ENCODE measurements at places on chromosomes 5 and 9.

DNA sequence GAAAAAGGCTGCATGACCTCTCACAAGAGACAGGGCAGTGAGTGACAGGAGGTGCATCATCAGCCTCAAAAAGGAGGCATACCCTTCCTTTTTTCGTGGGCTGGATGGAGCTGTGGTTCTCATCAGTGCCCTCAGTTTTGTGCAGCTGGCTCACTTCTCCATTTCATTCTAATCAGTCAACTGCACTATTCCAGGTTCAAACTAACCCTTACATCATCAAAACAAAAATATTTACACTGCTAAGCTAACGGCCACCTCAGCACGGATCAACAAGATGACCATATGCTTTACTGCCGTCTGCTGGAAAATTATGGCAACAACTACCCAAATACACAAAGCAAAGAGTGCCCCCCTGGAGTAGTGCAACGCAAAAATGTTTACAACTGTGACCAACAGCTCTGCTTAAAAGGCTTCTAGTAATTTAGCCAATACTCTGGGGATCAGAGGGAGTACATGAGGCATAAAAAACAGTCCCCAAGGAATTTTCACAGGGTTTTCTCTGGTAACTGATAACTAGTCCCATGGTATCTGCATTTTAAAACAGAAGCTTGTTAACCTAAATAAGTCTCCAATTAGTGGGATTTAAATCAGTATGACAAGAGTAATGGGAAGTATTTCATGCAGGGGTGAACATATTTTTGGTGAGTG, 10.8 kb downstream of the KCNV2 start:
- peak; percentile 91 for DNase-seq

DNA sequence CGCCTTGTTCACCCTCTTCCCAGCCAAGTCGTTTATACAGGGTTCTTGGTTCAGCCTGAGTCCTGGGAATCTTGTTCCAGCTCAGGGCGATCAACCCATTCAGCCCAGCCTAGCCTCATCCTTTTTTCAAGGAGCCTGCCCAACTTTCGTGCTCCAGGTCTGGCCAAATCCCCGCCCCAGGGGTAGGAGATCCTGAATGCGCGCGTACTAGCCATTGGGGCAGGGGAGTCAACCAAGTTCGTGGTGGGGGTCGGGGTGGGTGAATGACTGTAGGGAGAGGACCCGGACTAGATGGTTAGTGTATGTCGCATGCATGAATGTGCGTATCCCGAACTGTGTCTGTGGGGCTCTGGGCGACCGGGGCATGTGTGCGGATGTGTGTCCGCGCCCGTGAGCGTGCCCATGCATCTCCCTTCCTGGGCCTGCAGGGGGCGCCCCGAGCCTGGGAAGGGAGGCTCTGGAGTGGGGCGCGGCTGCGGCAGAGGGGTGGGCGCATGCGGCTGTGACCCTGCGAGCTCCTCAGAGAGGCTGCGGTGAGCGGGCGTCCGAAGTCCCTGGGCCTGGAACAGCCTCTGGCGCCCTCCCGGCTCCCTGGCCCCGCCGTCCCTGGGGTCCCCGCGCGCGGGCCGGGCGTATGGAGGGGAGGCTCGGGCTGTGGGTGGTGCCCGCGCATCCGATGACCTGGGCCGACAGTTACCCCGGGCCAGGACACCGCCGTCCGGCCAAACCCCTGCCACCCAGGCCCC, 8.7 kb downstream of the CCL21 start:
- DNase-seq = peak; percentile 84

- no peak for DNase-seq
These were observed 59.0 kb downstream of the NACC2 start for GRCh38 chr9:136036050-136036449.

- no peak for DNase-seq
These were observed 27.3 kb upstream of the FER start for GRCh38 chr5:108720391-108720790.

DNA sequence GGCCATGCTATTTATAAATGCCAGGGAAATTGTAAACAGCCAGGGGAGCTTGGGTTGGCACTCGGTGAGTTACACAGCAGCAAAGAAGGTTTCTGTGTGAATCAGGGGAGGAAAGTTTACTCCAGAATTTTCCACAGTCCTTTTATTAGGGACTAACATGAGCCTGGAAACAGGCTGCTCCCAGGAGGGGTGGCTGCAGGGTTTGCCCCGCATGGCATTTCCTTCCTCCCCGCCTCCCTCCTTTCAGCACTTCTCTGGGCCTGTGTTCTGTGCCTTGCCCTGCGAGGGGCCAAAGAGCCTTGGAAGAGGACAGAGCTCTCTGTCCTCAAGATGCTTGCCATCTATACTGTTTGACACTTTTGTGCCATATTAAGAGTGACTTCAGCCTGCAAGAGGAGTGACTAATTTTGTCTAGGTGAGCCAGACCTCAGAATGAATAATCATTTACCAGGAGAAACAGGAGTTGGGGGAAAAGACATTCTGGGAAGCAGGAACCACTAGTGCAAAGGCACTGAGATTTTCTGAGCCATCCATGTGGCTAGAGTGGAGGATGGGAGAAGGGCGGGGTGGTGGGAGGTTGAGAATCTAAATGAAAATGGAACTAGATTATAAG, 1.8 kb downstream of the GSN start:
- DNase-seq = no peak

- no peak for DNase-seq
These were observed 45.1 kb downstream of the PRRT1B start for GRCh38 chr9:131590449-131590848.

GRCh38 chr5:4113905-4114304, 518.3 kb downstream of the IRX1 start:
- DNase-seq = no peak

DNA sequence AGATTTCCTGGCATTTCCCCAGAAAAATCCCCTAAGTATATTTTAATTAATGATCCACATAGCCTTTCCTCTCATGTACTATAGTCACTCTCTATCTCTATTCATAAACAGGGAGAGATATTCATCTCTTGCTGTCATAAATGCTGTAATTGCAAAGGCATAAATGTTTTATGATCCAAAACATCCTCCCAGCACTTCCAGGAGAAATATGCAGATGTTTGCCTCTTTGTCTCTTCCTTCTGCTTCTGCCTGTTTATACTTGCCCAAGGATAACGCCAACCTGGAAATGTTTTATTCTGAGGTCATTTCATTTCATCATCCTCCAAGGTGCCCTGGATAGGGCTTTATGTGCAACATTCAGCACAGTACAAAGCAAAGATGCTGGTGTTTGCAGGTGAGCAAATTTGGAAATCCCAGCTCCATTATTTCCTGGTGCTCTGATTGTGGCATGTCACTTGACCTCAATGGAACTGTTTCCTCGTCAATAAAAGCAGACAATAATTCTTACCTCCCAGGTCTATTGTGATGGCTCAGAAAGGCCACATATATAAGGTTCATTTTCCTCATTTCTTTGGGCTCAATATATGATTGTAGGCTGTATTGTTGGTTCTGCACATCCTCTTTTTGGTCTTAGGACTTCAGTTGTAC, 6.9 kb downstream of the TNFSF15 start:
- no peak for DNase-seq

DNA sequence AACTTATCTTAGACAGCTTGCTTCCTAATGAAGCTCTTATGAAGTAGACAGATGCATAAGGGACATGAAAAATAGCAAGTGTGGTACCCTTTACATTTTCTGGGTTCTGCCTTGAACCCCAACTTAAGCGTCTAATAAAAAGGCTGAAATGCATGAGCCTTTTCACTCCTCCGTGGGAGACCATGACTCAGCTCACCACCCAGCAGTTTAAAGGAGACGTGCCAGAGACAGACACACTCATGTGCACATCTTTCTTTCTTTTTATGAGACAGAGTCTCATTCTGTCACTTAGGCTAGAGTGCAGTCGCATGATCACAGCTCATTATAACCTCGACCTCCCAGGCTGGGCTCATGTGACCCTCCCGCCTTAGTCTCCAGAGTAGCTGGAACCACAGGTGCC, 22.3 kb downstream of the CTXN3 start:
- DNase-seq = no peak

- no peak for DNase-seq
These were observed 16.1 kb upstream of the COL5A1 start for GRCh38 chr9:134625361-134626068.

- no peak for DNase-seq
These were observed 246.5 kb downstream of the DMRTA1 start for GRCh38 chr9:22693156-22693555.

DNA sequence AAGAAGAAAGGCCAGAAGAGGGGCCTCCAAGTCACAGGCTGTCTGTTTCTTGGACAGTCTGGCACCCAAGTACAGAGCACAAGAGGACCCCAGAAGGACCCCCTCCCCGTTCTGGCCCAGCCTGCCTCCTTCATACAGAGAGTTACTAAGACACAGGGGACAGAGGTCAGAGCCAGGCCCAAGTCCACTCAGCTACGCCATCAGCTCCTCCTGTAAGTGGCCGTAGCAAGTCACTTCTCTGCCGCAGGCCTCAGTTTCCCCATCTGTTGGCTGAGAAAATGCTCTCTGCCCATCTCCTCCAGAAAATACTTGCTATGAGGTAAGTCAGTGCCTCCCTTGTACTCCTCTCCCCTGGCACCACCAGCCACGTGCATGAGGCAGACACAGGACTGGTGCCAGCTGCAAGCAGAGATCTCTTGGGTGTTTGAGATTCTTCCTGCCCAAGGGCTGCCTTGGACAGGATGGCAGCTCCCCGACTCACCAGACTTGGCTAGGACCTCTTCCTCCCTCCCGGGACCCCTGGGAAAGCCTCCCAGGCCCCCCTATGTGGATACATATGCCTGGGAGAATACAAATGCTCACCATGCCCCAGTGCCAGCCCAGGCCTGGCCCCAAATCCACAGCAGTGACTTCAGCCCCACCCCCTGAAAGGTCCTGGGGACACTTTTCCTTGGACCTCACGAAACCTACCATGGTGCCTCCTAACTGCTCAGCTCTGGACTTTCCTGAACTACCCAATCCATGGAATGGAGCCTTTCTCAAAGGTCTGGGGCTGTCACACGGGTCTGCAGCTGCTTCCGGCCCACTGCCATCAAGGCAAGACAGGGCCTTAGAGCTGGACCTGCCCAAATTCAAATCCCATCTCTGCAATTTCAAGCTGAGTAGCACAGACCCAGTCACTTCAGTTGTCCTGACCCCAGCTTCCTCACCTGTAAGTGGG, 5.1 kb downstream of the EEIG1 start:
- DNase-seq = no peak

DNA sequence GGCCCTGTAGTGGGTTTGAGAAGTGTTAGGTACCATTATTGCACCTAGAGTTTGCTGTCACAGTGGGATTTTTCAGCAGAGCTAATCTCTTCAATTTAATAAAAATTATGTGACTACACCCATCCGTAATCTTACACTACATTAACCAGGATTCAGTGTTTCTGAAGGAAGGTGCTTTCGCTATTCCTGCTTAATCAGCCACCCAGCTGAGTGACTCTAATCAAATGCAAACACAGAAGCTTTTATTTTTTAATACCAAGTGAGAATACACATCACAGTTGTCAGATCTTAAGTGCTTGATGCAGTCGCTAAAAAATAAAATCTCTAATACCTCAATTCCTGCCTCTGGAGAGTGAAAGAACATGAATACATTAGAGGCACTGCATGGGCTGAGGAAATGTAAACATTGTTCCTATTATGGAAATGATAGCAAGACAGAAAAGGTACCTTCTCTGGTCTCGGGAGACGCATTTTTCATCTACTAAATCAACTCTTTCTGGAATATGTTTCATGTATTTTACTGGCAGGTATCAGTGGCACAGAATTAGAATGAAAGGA, 125.7 kb downstream of the SEMA6A start:
- DNase-seq = no peak

- no peak for DNase-seq
These were observed 114.5 kb downstream of the GNA14 start for GRCh38 chr9:77533671-77534070.

- DNase-seq = no peak
These were observed 106.1 kb downstream of the UBAP2 start for GRCh38 chr9:33942471-33943083.

DNA sequence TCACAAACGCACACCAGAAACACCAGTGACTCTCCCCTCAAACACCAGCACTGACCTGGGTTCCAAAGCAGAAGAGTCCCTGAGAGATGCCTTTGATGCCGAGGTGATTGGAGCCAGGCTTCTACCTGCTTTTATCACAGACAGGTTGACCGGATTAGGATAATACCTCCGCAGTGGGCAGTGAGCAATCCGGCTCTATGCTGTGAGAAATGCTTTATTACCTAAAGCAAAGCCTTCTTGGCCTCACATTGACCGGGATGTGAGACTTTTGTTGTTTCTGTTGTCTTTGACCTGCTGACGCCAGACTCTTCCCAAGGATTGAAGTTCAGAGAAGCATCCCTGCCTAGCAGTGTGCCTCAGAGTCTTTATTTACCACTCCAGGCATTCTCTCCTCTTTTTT, 320.3 kb upstream of the CLINT1 start:
- no peak for DNase-seq

GRCh38 chr9:95504053-95504963, 12.5 kb downstream of the PTCH1 start:
- no peak for DNase-seq

DNA sequence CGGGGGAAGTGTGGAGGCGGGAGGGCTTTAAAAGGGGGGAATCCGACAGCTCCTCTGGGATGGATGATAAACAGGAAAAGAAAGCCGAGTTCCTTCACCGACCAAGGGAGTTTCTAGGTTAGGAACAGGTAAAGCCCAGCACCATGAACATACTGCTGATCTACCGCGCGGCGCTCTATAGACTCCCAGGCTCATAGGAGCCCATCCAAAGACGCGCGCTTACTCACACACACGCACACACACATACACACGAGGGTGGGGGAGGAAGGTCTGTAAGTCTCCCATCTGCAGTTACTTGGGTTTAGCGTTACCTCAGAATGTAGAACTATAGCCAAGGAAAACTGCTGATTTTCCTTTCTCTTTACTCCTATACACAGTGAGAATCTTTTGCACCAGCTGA, 2.6 kb upstream of the GABRB2 start:
- no peak for DNase-seq

DNA sequence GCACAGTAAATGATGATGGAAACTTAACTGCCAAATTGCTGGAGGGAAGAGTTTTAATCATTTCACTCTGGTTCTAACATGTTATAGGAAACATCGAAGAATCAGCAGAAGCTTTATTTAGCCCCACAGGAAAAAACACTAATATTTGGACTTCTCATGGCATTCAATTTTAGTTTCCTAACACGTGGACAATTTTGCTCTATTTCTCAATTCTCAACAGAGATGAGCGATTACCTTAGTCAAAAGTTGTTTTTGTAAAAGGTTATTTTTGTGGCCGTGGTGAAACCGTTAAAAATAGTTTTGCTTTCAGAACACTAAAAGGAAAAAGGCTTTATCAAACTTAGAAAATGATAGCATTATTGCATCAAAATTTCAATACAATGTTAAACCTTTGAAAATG, 235.2 kb downstream of the PLK2 start:
- DNase-seq = no peak

- no peak for DNase-seq
These were observed 93.3 kb downstream of the PARP8 start for GRCh38 chr5:50759526-50760270.

DNA sequence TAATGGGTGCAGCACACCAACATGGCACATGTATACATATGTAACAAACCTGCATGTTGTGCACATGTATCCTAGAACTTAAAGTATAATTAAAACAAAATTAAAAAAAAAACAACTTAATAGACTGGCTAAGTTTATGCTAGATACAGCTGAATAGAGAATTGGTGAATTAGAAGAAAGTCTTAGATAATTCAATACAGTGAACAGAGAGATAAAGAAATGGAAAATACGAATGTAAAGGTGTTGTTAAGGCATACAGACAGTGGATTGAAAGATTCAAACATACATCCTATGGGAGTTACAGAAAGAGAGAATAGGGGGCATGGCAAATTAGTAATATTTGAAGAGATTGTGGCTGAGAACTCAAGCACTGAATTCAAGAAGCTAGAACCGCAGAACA, 75.4 kb downstream of the RASGRF2 start:
- DNase-seq = no peak

- no peak for DNase-seq
These were observed 38.1 kb upstream of the CD180 start for GRCh38 chr5:67234671-67235176.

Measured in NCI-H1930 (cell line).